ENCODE measurements at places on chromosomes 16 and 17.
A peak's percentile ranks its signal among the peaks of the same experiment; 100 is the strongest.

- no peak for DNase-seq
These were observed 1.5 kb upstream of the IST1 start for GRCh38 chr16:71893888-71894228.

GRCh38 chr17:42878123-42878880, 22.3 kb upstream of the G6PC1 start:
- no peak for DNase-seq

DNA sequence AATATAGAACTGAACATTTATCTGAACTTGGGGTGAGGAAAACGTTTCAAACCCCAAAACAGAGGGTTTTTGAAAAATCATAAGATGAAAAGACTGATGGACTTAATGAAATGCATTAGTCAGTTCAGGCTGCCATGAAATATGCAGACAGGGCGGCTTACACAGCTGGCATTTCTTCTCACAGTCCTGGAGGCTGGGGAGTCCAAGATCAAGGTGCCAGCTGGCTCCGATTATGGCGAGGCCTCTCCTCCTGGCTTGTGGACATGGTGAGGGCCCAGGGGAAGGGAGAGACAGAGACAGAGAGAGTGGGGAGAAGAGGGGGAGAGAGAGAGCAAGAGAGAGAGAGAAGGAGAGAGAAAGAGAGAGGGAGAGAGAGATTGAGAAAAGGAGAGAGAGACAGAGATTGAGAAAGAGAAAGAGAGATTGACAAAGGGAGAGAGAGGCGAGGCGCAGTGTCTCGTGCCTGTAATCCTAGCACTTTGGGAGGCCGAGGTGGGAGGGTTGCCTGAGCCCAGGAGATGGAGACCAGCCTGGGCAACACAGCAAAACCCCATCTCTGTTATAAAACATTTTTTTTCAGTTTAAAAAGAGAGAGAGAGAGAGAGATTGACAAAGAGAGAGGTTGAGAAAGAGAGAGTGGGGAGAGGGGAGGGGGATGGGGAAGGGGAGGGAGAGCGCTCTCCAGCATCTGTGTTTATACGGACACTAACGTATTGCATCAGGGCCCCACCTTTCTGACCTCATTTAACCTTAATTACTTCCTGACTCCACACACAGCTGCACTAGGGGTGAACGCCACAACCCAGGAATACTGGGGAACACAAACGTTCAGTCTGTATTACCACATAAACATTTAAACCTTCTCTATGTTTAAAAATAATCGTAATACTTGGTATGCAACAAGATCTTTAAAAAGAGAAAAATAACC, 24.6 kb upstream of the RPH3AL start:
- no peak for DNase-seq

DNA sequence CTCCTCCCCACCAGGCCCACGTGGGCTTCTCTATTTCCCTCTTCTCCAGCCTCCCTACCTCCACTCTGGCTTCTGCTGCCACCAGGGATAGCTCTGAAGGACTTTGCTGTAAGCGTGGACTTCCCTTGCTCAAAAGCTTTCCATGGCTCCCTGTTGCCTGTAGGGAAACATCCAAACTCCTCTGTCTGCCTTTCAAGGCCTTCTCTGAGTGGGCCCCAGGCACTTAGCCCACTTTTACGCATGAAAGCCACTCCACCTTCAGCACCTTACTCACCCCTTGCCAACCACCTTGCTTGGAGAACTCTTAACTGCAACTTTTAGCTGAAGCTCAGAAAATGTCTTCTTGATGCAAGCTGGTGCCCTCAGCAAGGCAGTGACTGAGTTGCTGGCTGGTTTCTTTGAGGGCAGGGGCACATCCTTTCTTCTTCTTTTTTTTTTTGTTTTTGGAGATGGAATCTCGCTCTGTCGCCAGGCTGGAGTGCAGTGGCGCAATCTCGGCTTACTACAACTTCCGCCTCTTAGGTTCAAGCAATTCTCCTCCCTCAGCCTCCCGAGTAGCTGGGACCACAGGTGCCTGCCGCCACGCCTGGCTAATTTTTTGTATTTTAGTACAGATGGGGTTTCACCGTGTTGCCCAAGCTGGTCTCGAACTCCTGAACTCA, 52.0 kb upstream of the DLX4 start:
- no peak for DNase-seq

GRCh38 chr16:24736758-24737157, 7.3 kb downstream of the TNRC6A start:
- DNase-seq, result no peak

- no peak for DNase-seq
These were observed 223.9 kb upstream of the TOX3 start for GRCh38 chr16:52770828-52771227.

DNA sequence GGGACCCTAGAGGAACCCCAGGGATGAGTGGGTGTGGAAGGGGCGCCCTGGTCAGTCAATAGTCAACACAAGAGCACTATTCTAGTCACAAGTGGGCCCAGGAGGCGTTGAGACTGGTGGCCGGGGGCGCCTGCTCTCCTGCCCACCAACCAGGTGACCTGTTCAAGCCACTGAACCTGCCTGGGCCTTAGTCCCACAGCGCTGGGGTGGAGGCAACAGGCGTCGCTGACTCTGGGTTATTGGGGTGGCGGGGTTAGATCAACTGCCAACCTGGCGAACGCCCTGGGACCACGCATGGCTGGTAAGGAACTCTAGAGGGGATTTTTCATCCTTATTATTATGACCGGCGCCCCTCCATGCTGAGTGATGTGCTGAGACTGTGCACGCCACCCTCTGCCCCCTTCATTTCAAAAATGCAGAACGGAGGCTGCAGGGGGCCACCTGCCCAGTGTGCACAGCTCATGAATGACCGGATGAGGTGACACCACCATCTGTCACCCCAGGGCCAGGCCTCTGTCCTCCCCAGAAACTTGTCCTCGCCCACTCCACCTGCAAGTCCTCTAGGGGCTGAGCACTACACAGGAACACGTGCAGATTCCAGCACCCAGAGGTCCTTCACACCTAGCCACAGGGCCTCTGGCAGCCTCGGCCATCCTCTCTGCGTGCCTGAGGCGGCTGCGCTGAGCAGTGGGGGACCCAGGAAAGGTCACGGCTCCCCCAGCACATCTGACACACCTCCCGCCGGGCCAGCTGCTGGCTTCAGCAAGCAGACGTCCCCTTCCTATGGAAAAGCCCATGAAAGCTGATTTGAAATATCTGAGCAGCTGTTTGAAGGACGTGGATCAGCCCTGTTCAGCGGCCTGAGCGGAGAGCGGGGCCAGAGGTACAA, 51.6 kb upstream of the DNAH17 start:
- DNase-seq, result no peak

GRCh38 chr16:84159007-84159406, 13.9 kb downstream of the DNAAF1 start:
- no peak for DNase-seq

- no peak for DNase-seq
These were observed 80.8 kb upstream of the CRHR1 start for GRCh38 chr17:45703348-45703747.

GRCh38 chr17:80261159-80261894, 675 bp downstream of the RNF213 start:
- peak; percentile 60 for DNase-seq

- DNase-seq, result peak; percentile 27
These were observed 131.2 kb upstream of the NLRP1 start for GRCh38 chr17:5715478-5715877.

DNA sequence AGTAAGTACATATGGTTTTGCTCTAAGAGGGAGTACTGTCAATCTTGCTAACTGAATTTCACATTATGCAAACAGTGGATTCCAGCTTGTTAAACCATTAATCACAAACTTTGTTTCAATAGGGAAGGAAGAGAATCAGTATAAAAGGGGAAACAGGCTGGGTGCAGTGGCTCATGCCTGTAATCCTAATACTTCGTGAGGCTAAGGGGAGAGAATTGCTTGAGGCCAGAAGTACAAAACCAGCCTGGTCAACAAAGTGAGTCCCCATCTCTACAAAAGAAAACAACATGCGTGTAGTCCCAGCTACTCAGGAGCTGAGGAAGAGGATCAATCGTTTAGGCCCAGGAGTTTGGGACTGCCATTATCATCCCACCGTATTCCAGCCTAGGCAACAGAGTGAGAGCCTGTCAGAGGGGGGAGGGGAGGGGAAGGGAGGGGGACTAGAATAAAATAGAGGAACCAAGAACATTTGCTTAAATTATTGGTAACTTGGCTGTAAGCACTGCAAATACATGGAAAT, 65.7 kb downstream of the FBXL20 start:
- peak; percentile 28 for DNase-seq

GRCh38 chr17:80565343-80566053, 20.9 kb downstream of the RPTOR start:
- DNase-seq, result no peak

- no peak for DNase-seq
These were observed 72.8 kb downstream of the WWP2 start for GRCh38 chr16:69834807-69835466.

DNA sequence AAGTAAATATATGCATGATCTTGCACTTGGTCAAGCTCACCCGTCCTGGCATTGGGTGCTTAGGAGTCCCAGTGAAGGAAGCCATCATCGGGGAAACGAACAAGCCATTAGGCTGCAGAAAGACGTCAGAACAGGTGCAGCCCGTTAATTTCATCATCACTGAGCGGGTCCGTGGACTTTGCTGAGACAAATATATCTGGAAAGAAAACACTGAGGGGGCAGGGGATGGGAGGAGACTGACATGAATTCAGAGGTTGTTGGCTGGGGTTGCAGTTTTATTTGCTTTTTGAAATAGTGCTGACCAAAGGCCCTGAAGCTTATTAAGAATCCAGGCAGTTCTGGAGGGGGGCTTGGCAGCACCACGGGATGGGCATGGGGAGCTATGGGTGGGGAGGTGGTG, 207.2 kb downstream of the ENGASE start:
- no peak for DNase-seq

- no peak for DNase-seq
These were observed 1.2 kb downstream of the DYNLL2 start for GRCh38 chr17:58084317-58084981.

Measured in globus pallidus (tissue), 1 donor.